ENCODE measurements at places on chromosomes 11 and 22.

DNA sequence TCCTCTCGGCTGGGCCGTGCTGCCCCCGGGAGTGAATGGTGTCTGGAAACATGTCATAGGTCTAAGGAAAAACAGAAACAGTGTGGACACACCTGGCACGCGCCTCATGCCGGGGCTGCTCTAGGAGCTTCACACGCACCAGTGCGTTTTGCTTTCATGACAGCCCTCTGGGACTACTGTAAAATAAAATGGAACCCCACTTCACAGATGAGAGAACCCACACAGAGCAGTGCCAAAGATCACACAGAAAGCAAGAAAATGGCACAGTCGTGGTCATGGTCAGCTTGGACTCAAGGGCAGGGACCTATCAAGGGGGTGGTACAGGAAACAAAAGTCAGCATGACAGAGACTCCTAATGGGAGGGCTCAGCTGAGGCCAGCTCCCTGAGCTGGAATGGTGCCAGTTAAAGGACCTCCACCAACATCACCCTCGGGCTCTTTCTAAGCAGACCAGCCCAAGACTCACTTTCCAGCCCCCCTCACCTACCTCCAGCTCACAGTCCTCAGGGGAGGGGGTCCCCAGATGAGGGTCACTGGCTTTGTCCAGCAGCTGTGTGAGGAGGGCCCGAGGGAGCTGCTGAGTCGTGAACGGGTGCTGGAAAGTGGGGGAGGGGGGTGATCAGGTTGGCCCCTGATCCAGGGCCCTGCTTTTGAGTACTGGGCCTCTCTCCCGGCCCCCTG is 3.3 kb downstream of the MAP4K2 start:
- H3K4me1 ChIP-seq = peaks cover 49% of the 10 kb centered on the region
- no peak overlapping the region for H3K27ac ChIP-seq
- peaks cover 51% of the 10 kb centered on the region for H3K36me3 ChIP-seq
- no peaks in the 10 kb centered on the region for H3K27me3 ChIP-seq
- DNase-seq = no peak
- H3K4me3 ChIP-seq = no peak overlapping the region

- no peaks in the 10 kb centered on the region for H3K27me3 ChIP-seq
- no peaks in the 10 kb centered on the region for H3K4me1 ChIP-seq
- H3K4me3 ChIP-seq = no peak overlapping the region
- H3K36me3 ChIP-seq = no peaks in the 10 kb centered on the region
Observed at GRCh38 chr11:69373251-69373635, 79.3 kb downstream of the MYEOV start.

GRCh38 chr11:64115531-64116522 is 50.1 kb downstream of the MACROD1 start:
- H3K4me3 ChIP-seq = no peak overlapping the region
- H3K4me1 ChIP-seq = no peaks in the 10 kb centered on the region
- H3K36me3 ChIP-seq = no peaks in the 10 kb centered on the region

DNA sequence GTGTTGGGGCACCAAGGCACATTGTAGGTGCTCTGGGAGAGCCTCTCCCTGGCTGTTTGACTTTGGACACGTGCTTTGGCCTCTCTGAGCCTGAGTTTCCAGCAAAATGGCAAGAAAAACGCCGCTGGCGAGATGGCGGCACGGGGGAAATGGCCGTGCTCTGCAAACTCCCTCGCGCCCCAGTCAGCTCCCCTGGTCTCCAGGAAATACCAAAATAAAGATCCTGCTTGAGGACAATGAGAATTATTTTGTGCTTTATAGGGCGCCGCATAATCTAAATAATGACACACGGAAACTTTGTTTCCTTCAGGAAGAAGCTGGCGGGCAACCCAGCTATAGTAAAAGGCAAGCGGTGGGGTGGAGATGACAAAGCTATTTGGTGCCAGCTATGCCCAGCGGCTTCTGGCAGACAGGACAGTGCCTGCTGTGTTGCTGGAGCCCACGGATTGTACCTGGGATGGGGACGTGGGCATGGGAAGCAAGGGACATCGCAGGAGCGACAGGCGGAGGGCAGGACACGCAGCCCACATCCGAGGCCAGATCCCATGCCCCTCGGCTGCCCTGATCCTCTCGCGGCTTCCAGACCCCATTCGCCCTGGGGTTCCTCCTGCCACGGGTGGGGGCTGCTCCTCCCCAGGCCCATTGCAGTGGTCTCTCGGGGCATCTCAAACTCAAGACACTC is 26.3 kb upstream of the RFPL3 start:
- no peaks in the 10 kb centered on the region for H3K36me3 ChIP-seq
- DNase-seq = no peak
- H3K4me1 ChIP-seq = no peaks in the 10 kb centered on the region
- no peak overlapping the region for H3K27ac ChIP-seq

- DNase-seq = no peak
- H3K4me1 ChIP-seq = peaks cover 4% of the 10 kb centered on the region
- H3K4me3 ChIP-seq = no peak overlapping the region
- no peaks in the 10 kb centered on the region for H3K27me3 ChIP-seq
Observed at GRCh38 chr22:29359469-29359868, 28.9 kb downstream of the AP1B1 start.

GRCh38 chr22:43343262-43343669 is at the start of gene SCUBE1:
Gene SCUBE1 (minus strand): TSS chr22:43343372. CDS start chr22:43343261, 111 bp downstream.
- H3K27ac ChIP-seq = no peak within 1 kb of the TSS
- DNase-seq = peak; percentile 21
- H3K36me3 ChIP-seq = no peaks in the 10 kb centered on the region
- H3K27me3 ChIP-seq = peaks cover 38% of the 10 kb centered on the region
- H3K4me3 ChIP-seq = no peak within 1 kb of the TSS
- peaks cover 21% of the 10 kb centered on the region for H3K4me1 ChIP-seq

DNA sequence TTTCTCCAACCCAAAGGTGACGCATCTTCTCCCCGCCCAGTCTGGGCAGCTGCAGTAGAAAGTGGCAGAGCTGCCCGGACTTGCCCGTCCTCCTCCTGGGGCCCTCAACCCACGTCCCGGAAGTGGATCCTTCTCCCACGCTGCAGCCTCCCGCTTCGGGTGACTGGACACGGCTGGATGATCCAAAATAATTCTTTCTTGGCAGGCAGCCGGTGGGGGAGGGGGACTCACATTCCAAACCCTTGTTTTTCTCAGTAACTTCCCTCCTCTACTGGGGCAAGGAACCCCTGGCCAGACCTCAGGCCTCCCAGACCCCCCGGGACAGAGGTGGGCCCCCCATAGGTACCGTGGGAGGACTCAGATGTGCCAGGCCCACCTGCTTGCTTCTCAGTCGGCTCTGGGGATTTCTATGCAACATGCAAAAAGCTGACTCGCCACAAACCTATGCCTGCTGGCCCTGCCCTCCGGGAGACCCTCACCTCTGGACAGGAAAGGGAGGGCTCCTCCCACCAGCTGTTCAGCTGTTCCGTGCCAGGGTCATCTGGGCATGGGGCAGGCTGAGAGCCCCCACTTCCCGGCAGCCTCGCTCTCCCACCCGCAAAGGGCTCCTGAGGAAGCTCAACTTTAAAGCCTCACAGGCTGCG is 1.4 kb downstream of the PLXNB2 start:
- H3K27me3 ChIP-seq = peaks cover 34% of the 10 kb centered on the region
- no peak for DNase-seq
- H3K27ac ChIP-seq = no peak overlapping the region
- peak overlapping the region; percentile 45 for H3K4me3 ChIP-seq
- no peaks in the 10 kb centered on the region for H3K36me3 ChIP-seq

DNA sequence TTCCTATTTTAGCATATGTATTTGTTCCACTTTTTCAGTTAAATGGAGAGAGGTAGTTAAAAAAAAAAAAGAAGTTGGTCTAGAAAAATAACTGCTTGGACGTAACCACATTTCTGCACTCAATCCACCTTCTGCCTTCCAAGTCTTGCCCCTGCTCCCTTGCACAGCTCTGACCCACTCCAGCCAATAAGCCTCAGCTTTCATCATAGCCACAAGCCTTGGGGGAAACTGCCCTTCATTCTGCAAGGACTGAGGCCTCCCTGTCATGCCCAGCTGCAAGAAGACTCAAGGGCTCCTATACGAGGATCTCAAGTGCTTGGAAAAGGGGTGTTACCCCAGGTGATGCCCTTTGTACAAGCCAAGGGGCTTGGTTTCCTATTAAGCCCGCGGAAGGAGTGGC is 36.0 kb upstream of the OAF start:
- no peak overlapping the region for H3K27ac ChIP-seq
- H3K27me3 ChIP-seq = peaks cover 41% of the 10 kb centered on the region
- H3K4me1 ChIP-seq = peaks cover 6% of the 10 kb centered on the region
- no peaks in the 10 kb centered on the region for H3K36me3 ChIP-seq
- DNase-seq = no peak
- no peak overlapping the region for H3K4me3 ChIP-seq

DNA sequence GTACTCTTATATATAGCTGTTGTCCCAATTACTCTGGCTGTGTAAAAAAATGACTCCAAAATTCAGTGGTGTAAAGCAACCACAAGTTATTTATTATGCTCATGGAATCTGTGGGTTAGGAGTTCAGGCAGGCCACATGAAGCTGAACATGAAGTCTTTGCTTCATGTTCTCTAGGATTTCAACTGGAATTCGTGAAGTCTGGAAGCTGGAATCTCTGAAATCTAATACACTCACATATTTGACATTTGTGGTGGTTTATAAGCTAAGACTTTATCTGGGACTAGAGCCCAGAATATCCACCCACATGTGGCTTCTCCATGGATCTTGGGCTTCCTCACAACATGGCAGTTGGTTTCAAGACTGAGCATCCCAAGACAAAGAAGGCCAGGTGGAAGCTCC is 430.6 kb downstream of the MIAT start:
- no peaks in the 10 kb centered on the region for H3K4me1 ChIP-seq
- no peaks in the 10 kb centered on the region for H3K36me3 ChIP-seq
- DNase-seq = no peak
- no peak overlapping the region for H3K27ac ChIP-seq
- H3K27me3 ChIP-seq = peaks cover 8% of the 10 kb centered on the region
- H3K4me3 ChIP-seq = no peak overlapping the region

DNA sequence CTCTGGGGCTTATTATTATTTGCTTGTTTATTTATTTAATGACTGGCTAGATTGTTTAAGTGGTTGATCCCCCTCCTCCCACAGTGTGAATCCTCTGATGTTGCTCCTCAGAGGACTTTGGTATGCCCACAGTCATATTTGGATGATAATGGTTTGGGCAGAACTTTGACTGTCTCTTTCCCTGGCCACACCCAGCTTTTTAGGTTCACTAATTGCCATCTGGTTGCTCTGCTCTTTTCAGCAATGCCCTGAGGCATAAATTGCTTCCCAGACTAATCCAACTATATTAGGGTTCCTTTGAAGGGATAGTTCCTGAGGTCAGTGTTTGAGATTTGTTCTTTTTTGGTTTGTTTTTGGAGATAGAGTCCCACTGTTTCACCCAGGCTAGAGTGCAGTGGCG is 99.3 kb upstream of the RRM1 start:
- no peak overlapping the region for H3K27ac ChIP-seq
- no peaks in the 10 kb centered on the region for H3K27me3 ChIP-seq
- DNase-seq = no peak
- H3K4me1 ChIP-seq = peaks cover 12% of the 10 kb centered on the region

- no peaks in the 10 kb centered on the region for H3K27me3 ChIP-seq
- H3K36me3 ChIP-seq = no peaks in the 10 kb centered on the region
- H3K27ac ChIP-seq = no peak overlapping the region
- H3K4me3 ChIP-seq = no peak overlapping the region
Observed at GRCh38 chr11:10913075-10913474, 55.2 kb upstream of the ZBED5 start.

DNA sequence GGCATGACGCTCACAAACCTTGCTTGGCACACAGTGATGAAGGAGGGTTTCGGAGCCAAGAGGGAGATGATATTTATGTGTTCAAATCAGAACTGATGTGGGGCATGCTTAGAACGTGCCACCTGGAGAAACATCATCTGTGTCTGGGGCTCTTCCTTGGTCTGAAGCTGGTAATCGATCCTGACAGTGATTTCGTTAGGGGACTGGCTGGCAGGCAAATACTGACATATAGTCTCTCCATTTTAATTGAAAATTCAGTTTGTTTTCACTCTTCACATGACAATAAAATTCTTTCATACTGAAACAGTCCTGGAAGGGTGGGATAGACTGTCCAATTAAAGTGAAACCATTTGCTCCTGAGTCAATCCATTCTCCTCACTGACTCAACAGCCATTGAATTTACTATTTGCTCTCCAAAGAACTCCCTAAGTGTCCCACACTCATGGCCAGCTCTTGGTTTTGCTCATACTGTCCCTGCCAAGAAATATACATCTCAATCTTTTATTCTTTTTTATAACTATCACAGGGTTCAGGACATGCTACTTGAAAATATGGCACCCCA is 134.8 kb downstream of the TRPC6 start:
- H3K4me1 ChIP-seq = no peaks in the 10 kb centered on the region
- no peak overlapping the region for H3K4me3 ChIP-seq
- no peak for DNase-seq

GRCh38 chr11:1890856-1891830 is 552 bp downstream of the PRR33 start:
- H3K27ac ChIP-seq = peak overlapping the region; percentile 64
- no peak for DNase-seq
- H3K36me3 ChIP-seq = peaks cover 30% of the 10 kb centered on the region
- H3K4me3 ChIP-seq = peak overlapping the region; percentile 47

- no peaks in the 10 kb centered on the region for H3K27me3 ChIP-seq
- H3K27ac ChIP-seq = no peak overlapping the region
- peaks cover 6% of the 10 kb centered on the region for H3K4me1 ChIP-seq
- H3K36me3 ChIP-seq = no peaks in the 10 kb centered on the region
- no peak overlapping the region for H3K4me3 ChIP-seq
Observed at GRCh38 chr22:29871684-29872083, 11.3 kb upstream of the MTMR3 start.

GRCh38 chr11:118304568-118305248 is at the start of gene CD3E:
Gene CD3E (plus strand): TSS chr11:118304730. CDS start chr11:118304953, 223 bp downstream.
- H3K27ac ChIP-seq = peak within 1 kb of the TSS; percentile 88
- DNase-seq = peak; percentile 51
- H3K4me1 ChIP-seq = peaks cover 64% of the 10 kb centered on the region
- H3K36me3 ChIP-seq = peaks cover 30% of the 10 kb centered on the region
- H3K27me3 ChIP-seq = no peaks in the 10 kb centered on the region

DNA sequence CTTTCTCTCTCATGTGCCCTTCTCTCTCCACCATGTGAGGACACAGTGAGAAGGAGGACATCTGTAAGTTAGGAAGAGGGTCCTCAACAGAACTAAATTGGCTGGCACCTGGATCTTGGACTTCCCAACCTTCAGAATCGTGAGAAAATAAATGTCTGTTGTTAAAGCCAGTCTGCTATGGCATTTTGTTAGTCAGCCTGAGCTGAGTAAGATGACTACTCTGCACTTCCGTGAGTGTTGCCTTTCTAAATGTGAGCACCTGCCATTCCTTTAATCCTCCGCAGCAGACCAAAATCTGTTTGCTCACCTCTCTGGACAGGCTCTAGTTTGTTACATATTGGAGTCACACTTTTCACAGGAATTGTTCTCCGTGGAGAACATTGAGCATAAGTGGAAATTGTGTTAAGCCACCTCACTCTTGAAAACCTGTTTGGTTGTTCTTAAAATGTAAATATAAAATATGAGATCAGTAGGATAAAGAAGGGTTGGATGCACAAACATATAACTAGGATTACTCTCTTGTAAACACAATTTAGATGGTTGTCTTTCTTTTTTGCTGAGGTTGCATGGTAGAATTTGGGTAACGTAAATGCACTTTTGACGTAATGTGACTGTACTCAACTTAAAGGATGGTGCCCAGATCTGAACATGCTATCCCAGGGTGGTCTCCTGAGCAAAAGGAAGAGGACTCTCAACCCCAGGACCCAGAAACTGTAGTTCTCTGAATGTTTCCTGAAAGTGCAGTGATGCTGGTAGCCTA is 65.9 kb downstream of the SNX19 start:
- no peak for DNase-seq
- no peak overlapping the region for H3K4me3 ChIP-seq
- H3K4me1 ChIP-seq = no peaks in the 10 kb centered on the region
- no peaks in the 10 kb centered on the region for H3K36me3 ChIP-seq
- H3K27me3 ChIP-seq = no peaks in the 10 kb centered on the region
- no peak overlapping the region for H3K27ac ChIP-seq

- peak; percentile 5 for DNase-seq
- H3K27me3 ChIP-seq = no peaks in the 10 kb centered on the region
- H3K36me3 ChIP-seq = no peaks in the 10 kb centered on the region
- peak overlapping the region; percentile 46 for H3K27ac ChIP-seq
- peaks cover 21% of the 10 kb centered on the region for H3K4me1 ChIP-seq
Observed at GRCh38 chr22:22720724-22721261, 76.4 kb downstream of the GGTLC2 start.
